Esophagus squamous epithelium (tissue), 5 donors: ENCODE measurements at places on chromosomes 3 and 15.

DNA sequence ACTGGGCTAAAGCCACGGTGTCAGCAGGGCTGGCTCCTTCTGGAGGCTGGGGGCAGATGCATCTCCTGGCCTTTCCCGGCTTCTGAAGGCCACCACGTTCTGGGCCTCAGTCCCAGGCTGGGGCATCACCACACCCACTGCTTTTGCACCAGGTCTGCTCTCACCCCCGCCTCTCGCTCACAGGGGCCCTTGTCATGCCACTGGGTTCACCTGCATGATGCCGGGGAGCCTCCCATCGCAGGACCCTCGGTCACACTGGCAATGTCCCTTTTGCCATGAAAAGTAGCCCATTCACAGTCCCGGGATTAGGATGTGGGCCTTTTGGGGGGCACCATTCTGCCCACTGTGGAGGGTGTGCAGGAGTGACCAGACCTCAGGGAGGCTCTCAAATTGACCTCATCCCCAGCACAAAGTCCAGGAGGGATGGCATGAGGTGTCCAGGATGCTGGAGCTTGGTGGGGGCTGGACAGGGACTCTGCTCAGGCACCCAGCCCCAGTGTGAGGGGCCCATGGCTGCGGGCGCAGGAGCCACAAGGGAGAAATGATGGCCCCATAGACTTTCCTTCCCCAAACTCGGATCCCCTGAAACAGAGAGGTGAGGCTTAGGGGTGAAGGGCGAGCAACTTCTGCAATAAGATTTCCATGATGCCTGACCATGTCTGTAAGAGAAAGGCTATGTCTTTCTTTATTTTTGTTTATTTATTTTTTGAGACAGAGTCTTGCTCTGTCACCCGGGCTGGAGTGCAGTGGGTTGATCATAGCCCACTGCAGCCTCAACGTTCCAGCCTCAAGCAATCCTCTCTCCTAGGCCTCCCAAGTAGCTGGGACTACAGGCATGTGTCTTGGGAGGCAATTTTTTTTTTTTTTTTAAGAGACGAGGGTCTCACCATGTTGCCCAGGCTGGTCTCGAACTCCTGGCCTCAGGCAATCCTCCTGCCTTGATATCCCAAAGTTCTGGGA is 189.1 kb downstream of the GOLGA6L6 start:
- DNase-seq = no peak

- DNase-seq = no peak
Measured at GRCh38 chr15:81789403-81789802, 256.4 kb downstream of the MEX3B start.

- no peak for DNase-seq
Measured at GRCh38 chr3:126753191-126754160, 49.4 kb downstream of the CHCHD6 start.

GRCh38 chr15:93024716-93025624 is 64.0 kb downstream of the RGMA start:
- DNase-seq = no peak

DNA sequence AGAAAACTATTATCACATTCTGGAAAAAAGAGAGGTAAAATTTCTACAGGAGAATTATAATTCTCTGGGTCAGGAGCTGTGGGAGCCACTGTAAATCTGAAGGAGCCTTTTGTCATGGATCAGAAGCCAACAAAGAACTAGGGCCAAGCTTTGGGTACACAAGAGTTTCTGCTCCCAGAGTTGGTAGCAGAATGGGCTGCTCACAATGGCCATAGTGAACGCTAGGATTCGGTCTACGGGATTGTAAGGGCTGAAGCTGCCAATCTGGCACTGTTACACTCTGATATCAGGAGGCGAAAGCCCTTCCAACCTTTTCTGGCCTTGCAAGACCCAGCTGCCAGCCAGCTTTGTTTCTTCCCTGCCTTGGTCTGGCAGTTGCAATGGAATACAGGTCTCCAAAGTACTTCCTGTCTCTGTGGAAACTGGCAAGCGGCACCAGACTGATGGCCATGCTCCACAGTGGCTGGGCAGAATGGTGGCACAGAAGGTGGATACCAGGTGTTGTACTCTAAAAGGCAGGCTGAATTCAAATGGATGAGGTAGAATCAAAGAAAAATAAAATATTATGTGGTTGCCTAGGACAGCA is 831.7 kb downstream of the CADM2 start:
- no peak for DNase-seq

- DNase-seq = no peak
Measured at GRCh38 chr15:93029836-93030429, 59.1 kb downstream of the RGMA start.

DNA sequence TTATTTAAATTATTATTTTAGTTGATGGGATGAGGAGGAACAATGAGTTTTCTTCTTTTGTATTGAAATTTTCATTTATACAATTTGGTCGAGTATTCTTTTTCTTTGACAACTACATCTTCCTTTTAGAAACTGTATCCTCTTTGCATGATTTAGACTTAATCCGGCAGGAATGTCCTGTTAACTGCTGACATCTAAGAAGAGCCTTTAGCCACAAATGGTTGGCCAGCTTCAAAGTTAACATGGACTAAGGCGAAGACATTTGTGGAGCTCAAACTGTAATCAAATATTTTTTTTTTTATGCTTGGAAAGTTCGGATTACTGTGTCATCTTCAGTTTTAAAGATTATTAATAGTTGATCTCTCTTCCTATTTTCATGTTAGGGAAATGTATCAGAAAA is 43.2 kb downstream of the RIOX2 start:
- DNase-seq = no peak

DNA sequence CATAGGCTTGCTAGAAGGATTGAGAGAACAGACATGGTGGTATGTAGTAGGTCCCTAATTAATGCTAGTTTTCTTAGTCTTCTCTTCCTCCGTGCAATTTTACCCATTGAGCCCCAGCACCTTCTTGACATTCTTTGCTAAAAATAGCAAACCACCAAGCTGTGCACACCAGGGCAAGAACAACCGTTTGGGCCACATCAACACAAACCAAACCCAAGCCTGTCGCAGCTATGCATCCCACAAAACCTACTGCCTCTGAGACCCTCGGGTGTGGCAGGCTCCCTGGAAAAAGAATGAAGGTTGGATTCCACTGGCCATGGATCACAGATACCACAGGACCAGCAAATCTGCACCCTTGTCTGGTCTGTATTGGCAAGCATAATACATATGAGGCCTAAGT is 27.1 kb downstream of the HEG1 start:
- no peak for DNase-seq

DNA sequence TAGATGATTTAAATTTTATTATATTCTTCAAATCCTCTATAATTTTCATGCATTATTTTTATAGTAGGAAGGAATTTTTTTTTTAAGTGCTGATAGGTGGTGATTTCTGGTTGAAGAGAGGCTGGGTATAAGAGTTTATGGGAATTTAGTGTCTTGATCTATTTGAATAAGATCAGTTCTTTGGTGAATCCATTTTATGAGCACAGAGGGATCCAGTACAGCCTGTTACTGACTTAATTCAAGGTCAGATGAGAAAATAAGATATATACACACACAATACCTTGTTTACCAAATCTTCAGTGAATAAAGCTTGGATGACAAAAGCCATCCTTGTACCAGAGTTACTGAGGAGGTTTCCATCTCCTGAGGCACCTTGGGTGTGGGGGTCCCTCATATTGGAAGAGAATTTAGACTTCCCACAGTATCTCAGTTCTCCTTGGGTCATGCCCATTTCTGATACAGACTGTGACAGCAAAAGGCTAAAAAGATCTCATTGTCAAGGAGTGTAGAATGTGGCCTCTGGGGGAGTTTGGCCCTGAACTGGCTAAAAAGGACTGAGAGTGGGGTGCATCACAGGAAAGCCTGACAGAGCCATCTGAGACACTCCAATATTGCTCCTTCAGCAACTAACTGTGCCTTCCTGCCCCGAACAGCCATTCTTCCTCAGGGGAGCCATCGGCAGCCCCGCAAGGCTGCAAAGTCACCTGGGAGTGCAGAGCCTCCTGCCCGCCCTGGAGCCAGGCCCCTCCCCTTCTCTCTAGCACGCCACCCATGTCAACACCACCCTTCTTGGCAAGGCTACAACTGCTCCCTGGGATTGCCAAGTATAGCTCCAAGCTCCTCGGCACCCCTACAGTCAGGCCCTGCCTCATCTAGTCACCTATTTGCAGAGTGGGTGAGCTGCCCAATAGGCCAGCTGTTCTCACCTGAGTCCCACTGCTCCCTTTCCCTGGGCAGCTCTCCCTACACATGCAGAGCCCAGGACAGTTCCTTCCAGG is 43.1 kb upstream of the HACD2 start:
- no peak for DNase-seq

DNA sequence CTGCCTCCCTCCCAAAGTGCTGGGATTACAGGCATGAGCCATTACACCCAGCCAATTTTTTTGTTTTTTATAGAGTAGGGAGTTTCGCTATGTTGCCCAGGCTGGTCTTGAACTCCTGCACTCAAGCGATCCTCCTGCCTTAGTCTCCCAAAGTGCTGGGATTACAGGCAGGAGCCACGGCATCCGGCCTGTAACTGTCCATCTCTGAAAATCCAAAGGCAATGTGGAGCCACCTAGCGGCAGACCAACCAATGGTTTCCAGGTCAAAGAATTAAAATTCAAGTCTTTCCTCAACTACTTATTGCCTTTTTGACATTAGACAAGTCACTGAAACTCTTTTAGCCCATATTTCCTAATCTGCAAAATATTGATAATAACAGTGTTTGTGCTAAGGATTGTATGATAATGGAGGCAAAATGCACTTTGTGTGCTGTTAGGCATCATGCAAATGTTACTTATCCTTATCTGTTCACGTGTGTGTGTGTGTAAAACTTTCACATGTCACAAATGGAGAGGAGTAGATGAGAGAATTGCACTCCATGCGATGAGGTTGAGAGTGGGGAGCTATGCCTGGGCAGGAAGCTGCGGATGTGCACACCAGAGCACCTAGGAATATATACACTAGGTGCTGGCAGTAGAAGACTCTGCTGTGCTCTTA is 48.7 kb downstream of the COL8A1 start:
- no peak for DNase-seq

- no peak for DNase-seq
Measured at GRCh38 chr3:128572644-128573105, 77.9 kb downstream of the RPN1 start.

- DNase-seq = no peak
Measured at GRCh38 chr15:29867241-29868000, 45.2 kb upstream of the TJP1 start.

GRCh38 chr15:65060641-65061397 is 7.0 kb downstream of the RASL12 start:
- DNase-seq = no peak

DNA sequence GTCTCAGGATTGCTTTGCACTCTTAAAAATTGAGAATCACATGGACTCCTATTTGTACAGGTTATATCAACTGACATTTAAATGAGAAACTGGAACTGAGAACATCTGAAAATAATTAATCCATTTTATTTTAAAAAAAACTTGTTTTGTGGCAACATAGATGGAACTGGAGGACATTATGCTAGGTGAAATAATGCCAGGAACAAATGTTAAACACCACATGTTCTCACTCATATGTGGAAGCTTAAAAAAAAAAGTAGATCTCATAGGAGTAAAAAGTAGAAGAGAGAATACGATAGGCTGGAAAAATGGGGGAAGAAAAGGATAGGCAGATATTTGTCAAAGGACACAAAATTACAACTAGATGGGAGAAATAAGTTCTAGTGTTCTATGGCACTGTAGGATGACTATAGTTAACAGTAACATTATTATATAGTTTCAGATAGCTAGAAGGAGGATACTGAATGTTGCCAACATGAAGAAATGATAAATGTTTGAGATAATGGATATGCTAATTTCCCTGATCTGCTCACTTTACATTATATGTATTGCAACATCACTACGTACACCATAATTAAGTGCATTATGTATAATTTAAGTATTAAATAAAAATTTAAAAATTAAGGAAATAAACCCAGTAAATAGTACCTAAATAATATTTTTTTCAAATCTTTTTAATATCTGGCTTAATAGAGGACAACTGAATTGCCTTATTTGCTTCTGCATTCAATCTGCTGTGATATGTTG is 100.5 kb upstream of the TSPAN3 start:
- no peak for DNase-seq

DNA sequence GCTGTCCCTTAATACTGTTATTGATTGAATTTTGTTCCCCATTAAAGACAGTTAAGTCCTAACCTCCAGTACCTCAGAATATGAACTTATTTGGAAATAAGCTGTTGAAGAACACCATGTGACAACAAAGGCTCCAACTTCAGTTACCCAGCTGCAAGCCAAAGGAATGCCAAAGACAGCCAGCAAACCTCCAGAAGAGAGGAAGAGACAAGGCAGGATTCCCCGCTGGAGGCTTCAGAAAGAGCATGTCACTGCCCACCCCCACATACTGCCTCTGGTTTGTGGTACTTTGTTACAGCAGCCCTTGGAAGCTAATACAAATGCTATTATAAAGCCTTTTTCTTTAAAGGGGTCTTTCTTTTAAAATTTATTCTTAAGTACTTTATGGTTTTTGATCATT is 18.4 kb upstream of the NEK10 start:
- no peak for DNase-seq

DNA sequence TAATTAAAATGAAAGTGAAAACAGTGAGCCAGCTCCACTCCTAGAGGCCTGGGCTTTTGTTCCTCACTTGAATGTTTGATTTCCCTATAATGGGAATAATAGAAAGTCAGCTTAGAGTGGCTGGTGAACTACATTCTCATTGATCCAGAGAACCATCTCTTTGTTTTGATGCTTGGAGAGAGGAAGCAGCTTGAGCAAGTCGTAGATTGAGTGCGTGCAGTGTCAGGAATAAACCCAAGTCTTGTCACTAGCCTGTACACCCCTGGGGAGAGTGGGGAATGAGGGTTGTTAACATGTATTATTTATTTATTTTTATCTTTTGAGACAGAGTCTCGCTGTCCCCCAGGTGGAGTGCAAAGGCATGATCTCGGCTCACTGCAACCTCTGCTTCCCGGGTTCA is 885 bp upstream of the LSG1 start:
- no peak for DNase-seq

DNA sequence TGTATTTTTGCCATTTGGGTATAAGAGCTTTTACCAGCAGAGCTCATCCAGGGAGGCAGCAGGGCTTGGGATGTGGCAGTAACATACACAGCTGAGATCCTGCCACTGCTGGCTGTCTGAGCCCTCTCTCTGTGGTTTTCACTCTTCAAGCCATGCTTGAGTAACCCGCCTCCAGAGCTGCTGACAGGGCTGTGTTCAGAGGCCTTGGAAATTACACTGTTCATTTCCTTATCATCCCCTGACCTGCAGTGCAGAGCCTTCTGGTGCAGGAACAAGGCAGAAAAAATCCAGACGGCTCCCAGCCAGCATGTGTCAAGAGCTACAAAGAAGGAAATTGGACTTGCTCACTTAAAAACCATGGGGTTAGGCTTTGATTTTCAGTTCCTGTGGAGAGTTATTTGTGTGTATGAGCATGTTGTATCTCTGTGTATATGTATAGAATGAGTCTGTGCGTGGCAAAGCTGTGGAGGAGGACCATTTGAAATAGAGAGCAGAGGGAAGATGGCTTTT is 47.0 kb downstream of the ZNF609 start:
- no peak for DNase-seq

DNA sequence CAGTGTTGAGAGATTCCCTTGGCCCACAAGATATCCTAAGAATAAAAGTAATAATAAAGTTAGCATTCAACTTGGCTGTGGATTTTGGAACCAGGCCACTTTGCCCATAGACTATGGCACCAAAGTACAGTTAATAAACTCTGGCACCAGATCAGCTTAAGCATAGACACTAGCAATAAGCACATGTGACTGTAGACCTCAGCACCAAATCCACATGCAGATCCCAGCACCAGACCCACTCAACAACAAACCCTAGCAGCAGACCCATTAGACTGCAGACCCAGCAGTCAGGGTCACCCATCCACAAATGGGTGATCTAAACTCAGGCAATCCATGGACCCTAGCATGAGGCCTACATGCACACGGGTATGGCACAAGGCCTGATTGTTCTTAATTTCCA is 384.8 kb upstream of the CADM2 start:
- DNase-seq = no peak

- no peak for DNase-seq
Measured at GRCh38 chr3:65548848-65549625, 489.7 kb downstream of the MAGI1 start.
